ENCODE measurements at places on chromosomes 16 and 17.
A peak's percentile ranks its signal among the peaks of the same experiment; 100 is the strongest.

DNA sequence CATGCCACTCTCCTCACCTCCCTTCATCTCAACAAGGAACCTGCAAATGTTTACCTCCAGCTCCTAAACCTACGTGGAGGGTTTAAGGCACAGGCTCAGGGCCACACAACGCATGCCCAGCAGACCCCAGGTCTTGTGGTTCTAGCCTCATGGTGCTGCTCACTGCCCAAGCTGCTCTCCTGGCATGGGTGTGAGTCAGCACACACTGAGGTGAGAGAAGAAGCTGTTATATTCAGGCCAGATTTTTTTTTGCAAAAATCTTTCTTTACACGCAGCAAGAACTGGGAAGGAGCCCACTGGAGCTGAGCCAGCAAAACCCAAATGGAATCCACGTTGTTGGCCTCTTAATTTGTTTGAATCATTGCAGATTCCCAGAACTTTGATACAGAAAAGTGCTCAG lies 5.5 kb upstream of the C16orf96 start:
- DNase-seq: no peak

GRCh38 chr16:73065632-73066330 lies 17.9 kb upstream of the ZFHX3 start:
- DNase-seq: no peak

DNA sequence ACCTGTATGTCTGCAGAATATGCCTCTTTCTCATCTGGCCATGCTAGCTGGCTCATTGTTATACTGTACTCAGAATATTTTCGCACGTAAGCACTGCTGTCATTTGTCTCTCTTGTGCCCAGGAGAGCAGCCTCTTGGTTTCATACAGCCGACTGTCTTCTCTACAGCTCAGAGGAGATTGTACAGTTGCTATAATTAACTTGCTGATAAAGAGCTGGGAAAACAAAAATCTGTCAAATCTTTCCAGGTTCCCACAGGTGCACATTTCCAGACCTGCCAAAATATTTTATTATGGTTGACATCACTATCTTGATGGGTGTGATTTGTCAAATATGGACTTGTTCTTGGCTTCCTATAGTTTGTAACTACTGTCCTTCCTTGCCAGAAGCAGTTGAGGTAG lies 122.7 kb downstream of the FTO start:
- peak; percentile 47 for DNase-seq

DNA sequence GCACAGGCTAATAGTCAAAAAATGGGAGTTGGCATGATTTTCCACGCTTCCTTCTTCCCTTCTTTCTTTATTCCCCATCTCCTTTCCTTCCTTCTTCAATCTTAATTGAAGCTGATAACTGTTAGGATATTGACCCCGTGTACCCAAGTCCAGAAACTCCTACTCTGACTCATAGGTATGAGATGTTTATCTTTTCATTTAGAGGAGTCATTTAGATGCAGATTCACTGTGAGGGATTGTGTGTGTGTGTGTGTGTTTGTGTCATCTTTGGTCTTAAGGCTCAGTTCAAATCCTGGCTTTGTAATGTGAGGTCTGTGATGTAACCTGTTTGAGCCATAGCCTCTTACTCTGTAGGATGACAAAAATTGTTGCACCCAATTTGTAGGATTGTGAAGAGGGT lies 332.0 kb upstream of the MAF start:
- DNase-seq: no peak

DNA sequence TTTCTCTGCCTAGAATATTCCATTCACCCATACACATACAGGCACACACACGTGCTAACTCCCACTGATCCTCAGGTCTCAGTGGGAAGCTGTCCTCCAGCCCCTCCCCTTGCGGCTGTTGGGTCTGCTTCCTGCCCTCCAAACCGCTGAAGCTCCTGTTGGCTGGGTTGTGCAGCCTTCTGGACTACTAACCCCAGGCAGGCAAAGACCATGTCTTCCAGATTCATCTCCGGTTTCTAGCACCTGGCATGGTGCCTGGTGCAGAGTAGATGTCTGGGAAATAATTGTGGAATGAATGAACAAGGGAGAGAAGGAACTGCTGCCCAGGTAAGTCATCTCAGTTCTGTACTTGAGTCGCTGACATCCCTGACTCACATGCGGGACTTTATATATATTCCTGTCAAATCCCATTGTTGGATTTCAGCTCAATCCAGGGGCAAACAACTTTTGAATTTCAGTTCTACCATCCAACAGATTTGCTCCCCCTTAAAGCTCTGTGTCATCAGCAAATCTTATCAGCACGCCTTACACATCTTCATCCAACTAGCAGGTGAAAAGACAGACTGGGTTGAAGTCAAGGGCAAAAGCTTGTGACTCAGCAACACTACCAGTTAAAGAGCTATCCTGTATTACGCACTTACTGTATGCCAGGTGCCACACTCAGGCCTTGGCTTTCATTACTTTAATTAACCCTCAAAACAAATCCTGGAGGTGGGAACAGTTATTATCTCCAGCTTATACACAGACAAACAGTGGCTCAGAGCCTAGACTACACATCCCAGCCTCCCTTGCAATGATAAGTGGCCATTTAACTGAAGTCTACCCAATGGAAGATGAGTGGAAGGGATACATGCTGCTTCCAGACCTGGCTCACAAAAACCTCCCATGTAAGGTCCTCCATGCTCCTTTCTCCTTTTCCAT lies 51.1 kb downstream of the SRCIN1 start:
- DNase-seq: peak; percentile 94

DNA sequence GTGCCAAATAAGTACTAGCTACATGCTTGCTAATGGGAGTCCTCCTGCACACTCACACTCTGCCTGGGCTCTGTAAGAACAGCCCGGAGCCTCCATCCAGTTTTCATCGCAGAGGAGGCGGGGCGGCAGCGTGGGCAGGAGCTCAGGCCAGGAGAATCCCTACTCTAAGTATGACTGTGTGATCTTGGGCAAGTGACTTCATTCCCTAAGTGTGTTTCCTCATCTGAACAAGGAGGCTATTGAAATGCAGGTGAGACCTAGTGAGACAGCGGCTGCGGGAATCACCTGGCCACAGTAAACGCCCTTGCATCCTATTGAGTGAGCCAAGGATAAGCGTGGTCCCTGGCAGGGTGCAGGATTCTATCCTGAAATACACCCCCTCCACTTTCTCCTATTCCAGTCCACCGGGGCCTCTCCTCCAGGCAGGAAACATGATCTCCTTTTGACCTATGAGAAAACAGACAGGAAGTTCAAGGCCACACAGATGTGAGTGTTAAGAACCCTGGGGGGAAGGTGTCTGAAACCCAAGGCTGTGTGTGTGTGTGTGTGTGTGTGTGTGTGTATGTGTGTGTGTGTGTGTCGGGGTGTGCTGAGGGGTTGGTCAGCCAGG lies 5.2 kb upstream of the RAI1 start:
- DNase-seq: no peak

DNA sequence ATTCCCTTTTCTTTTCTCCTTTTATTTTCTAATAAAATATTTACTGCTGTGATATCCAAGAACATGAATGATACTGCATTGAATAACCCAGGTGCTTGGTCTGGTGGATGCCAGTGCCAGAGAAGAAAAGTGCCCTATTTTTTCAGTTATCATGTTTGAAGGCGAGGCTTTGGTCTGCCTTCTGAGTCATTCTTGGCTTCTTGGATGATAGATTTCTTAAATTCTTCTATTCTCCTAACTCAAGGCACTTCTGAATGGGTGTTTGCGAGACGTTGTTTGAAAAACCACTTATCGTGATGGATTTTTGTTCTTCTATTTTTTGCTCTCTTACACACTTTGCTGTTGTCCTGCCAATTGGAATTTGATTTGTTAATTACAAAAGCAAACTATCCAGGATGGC lies 66.7 kb downstream of the FTO start:
- DNase-seq: no peak

- no peak for DNase-seq
These were observed 33.5 kb downstream of the GRB2 start for GRCh38 chr17:75371981-75372380.

DNA sequence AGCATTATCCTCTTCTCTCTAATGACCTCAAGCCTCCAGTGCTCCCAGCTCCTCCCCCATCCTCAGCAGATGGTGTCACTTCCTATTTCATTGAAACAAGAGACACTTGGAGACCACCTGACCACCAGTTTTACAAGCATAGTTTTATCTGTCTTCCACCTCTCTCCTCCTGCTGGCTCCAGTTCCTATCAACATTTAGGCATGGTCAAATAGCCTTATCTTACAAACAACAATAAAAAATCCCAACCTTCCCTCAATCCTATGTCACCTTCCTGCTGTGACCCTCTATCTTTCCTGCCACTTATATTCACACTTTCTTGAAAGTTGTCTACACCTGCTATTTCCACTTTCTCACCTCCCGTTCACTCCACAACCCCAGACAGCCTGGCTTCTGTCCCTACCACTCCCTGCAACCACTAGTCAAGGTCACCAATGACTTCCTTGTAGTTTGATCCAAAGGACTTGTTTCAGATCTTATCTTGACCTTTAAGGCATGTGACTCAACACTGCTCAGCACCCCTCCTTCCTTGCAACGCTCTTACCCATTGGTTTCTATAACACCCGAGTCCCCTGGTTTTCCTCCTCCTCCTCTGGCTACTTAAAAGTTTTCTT lies 4.3 kb upstream of the NTN1 start:
- no peak for DNase-seq

- DNase-seq: no peak
These were observed 70.0 kb downstream of the RBBP6 start for GRCh38 chr16:24609417-24609739.

GRCh38 chr17:7262935-7263800 lies 890 bp upstream of the CLDN7 start:
- DNase-seq: no peak

- DNase-seq: peak; percentile 54
These were observed 7.7 kb upstream of the PPL start for GRCh38 chr16:4944333-4945281.

GRCh38 chr17:45147581-45148182 lies 593 bp upstream of the HEXIM1 start:
- peak; percentile 95 for DNase-seq
